ENCODE measurements at places on chromosomes 1 and 21. TPM values are rescaled to one million over a fixed set of nuclear protein-coding genes. Genes with fewer than 3 reads are reported as not detected.

GRCh38 chr1:59412718-59413326 lies 115.9 kb downstream of the FGGY start:
- H3K4me1 ChIP-seq = peaks cover 14% of the 10 kb centered on the region
- no peak for DNase-seq
- H3K27ac ChIP-seq = no peak overlapping the region
- no peaks in the 10 kb centered on the region for H3K27me3 ChIP-seq

- H3K4me3 ChIP-seq = no peak overlapping the region
- no peaks in the 10 kb centered on the region for H3K36me3 ChIP-seq
- DNase-seq = no peak
- H3K4me1 ChIP-seq = peaks cover 24% of the 10 kb centered on the region
- H3K27ac ChIP-seq = peak overlapping the region; percentile 43
Observed at GRCh38 chr1:155645648-155646047, 35.6 kb downstream of the MSTO1 start.

UQCRHL gene
- polyA plus RNA-seq = 4.6 TPM

OR2L3 gene
- 0.01 TPM for polyA plus RNA-seq

All from sigmoid colon (tissue), 7 donors.